ENCODE measurements at places on chromosomes 2 and 18.

- DNase-seq = no peak
These were observed 28.9 kb downstream of the PTGR3 start for GRCh38 chr18:75179819-75180600.

GRCh38 chr2:42519624-42520023 lies 25.8 kb upstream of the KCNG3 start:
- DNase-seq = no peak

GRCh38 chr2:7792031-7792651 lies 874.9 kb downstream of the RNF144A start:
- no peak for DNase-seq

DNA sequence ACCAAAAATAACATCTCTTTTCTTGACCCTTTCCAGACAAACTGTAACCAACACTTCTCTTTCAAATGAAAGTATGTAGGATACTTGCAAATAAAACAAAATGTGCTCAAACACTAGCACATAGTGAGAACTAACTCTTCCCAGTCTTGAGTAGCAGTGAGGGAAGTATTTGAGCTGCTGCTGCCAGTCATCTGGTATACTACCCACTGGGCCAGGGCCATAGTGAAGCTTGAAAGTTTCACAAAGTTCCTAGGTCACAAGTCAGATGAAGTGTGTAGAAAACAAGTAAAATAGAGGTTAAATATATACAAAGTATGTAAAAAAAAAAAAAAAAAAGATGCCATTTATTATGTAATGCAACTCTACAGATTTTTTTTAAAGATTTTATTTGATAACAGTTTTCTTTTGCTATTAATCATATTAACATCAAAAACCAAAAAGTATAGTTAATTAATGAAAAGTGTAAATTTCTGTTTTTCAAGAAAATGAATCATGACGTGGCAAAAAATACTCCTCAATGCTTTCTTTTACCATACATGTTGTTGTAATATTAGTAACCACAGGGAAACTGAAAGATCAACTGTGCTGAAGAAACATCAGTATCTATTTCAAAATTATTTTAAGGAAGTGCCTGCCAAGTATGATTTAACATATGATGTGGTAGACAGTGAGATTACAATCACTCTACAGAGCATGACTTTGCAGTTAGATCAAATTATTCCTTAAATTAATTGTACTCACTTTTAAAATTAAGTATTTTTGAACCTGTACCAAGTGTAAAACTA lies 21.6 kb upstream of the TRIB2 start:
- no peak for DNase-seq

- DNase-seq = no peak
These were observed 179.8 kb upstream of the RBBP8 start for GRCh38 chr18:22753130-22753831.

DNA sequence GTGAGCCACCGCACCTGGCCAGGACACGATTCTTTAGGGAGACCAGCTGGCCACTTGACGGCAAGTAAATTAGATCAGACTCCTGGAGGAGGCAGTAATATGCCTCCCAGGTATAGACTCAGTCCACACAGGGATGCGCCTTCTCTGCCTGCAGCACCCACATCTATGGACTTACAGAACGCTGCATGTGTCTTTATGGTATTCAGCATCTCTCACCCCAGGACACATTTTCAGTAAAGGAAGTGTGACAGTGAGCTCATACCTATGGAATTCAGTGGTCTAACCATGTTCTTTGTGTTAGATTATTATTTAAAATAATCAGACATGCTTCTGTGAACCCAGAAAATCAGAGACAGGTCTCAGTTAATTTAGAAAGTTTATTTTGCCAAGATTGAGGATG lies 5.9 kb upstream of the NARS1 start:
- DNase-seq = no peak

- DNase-seq = no peak
These were observed 20.1 kb upstream of the NFATC1 start for GRCh38 chr18:79375441-79376154.

- DNase-seq = no peak
These were observed 43.9 kb downstream of the PAX8 start for GRCh38 chr2:113234721-113235346.

DNA sequence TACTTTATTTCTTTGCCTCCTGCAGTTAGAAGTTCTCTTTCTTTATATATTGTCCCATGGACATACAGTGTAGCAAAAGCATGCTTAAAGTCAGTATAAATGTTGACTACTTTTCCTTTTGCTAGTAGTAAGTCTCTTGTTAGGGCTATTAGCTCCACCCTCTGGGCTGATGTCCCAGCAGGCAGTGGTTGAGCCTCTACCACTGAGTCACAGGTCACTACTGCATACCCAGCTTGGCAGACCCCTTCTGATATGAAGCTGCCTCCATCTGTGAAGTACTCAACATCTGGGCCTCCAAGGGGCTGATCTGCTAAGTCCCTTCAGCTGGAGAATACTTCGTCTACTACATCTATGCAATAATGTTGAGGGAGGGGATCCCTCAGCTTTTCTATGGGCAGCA lies 61.0 kb upstream of the SLC35G4 start:
- DNase-seq = no peak

GRCh38 chr2:47064106-47064505 lies 91.0 kb downstream of the STPG4 start:
- DNase-seq = no peak

- no peak for DNase-seq
These were observed 15.7 kb downstream of the GRHL1 start for GRCh38 chr2:9967053-9967775.

GRCh38 chr2:109242654-109243331 lies 113.8 kb downstream of the SH3RF3 start:
- peak; percentile 69 for DNase-seq

DNA sequence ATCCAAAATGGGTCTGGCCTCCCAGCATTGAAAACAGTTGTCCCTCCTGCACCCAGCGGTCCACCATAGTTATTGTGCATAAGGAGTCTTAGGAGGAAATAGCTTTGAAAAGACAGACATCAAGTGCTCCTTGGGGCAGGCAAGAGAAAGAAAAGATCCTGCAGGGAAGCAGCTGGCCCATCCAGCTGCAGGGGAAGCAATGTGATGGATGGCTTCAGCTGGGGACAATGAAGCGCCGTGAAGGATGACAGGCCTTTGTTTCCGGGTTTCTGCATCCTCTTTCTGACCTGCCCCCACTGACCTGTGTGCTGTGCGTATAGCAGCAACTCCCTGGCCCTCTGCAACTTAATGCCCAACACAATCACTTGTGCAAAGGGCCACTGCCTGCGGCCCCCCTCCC lies 142.9 kb upstream of the NCKAP5 start:
- DNase-seq = no peak

All from AG04450 (cell line).